ENCODE measurements at places on chromosomes 7 and 10.

GRCh38 chr7:87206361-87206760, 13.2 kb downstream of the TMEM243 start:
- DNase-seq = no peak

GRCh38 chr7:49635800-49636199, 137.6 kb upstream of the VWC2 start:
- no peak for DNase-seq

DNA sequence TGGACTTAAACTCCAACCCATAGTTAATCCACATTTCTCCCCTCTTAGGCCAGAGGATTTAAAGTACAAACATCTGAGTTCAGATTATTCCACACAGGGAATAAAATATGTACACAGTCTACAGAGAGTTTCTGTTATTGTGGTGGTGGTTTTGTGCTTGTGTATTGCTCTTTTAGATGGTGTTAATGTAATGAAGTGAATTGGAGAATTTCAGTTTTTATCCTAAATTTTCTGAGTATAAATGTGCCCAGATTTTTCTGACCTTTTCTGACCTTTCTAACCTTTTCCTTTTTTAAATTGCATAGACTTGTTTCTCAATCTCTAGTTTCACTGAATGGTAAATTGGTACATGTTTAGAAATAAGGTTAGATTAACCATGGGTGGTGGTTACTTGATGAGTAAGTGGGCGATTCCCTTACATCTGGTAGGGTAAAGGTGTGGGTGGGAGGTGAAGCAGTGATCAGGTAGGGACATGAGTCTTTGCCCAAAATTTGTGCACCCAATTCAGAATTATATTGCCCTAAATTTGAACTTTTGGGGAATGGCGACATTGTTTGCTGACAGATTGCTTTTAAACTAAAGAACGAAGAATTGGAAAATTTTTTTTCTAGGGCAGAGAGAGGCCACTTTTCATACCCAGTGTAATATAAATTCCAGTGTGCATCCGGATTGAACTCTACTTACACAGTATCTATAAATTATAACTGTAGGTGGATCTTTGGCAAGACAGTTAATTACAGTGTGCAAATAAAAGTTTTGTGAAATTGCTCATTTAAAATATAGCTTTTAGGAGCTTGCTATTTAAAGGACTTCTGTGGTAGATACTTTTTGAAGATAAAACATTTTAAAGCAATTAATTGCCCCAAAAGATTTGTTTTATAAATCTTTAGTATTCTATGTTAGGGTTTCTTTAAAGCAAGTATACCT, 62.2 kb downstream of the ST7 start:
- DNase-seq = no peak

DNA sequence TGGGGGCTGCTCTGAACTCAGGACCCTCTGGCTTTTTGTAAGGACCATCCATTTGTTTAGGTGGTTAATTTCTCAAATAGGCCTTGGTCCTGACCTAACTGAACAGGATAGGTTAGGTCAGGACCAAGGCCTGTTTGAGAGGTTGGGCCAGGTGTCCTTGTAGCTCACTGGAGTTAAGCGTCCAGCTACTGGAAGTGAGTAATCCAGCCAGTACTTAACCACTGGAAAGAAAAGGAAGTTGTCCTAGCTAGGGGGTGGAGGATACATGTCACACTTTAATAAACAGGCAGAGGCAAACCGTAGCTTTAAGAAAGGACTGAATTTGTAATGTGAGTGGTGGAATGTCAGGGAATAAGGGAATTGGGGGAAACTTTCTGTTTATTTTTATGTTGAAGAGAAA, 96.0 kb downstream of the GPR85 start:
- DNase-seq = no peak

GRCh38 chr10:132685101-132685891, 100.7 kb downstream of the NKX6-2 start:
- no peak for DNase-seq

GRCh38 chr7:111741811-111742240, 179.5 kb upstream of the IMMP2L start:
- no peak for DNase-seq

DNA sequence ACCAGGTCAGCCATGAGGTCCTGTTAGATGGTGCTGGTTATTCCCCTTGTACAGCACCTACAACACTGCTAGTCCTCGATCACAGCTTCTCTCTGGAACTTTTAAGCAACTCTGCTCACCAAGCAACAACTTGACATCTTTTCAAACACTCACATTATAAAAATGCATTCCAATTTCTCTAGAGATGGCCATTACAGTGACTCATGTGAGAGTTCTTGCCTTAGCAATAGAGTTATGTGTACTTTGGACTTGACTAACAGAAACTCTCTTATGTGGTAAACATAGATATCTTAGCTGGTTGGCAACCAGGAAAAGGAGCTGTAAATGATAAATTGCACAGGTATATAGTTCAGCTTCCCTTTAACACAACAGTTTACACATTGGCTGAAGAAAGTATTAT, 122.2 kb downstream of the PDE1C start:
- DNase-seq = no peak

DNA sequence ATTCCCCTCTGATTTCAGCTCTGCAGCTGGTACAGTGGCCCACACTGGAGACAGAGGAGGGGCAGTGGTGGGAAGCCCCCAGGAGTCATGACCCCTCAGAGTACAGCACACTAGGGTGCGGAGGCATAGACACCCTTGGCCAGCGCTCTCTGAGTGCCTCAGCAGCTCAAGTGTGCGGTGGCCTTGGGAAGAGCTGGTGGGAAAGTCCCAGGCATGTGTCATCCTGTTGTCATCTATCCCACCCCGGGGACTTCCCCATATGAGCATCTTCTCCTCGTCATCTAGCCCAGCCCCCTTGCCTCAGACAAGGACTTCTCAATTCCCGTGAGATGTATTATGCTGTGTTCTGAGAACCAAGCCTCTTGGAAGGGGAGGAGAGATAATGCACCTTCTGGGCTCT, 15.6 kb upstream of the PPIF start:
- DNase-seq = no peak

DNA sequence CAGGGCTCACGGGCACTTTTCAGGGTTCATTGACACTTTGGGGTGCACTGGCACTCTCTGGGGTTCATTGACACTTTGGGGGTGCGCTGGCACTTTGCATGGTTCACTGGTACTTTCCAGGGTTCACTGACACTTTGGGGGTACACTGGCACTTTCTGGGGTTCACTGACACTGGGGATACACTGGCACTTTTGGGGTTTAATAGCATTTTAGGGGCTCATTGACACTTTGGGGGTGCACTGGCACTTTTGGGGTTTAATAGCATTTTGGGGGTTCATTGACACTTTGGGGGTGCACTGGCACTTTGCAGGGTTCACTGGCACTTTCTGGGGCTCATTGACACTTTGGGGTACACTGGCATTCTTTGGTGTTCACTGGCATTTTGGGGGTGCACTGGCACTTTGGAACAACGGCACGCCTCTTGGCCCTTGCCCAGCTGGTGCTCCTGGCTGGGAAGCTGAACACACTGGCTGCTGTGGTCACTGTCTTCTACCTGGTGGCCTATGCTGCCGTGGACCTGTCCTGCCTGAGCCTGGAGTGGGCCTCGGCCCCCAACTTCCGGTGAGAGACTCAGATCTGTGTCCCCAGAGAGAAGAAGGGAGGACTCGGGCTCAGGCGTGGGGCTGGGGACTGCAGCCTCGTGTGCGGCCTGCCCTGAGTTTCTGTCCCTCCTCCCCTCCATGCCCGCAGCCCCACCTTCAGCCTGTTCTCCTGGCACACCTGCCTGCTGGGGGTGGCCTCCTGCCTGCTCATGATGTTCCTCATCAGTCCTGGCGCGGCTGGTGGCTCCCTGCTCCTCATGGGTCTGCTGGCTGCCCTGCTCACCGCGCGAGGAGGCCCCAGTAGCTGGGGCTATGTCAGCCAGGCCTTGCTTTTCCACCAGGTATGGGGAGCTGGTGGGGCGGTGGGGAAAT, 6.2 kb upstream of the TRIP6 start:
- DNase-seq = no peak

- no peak for DNase-seq
Observed at GRCh38 chr10:6339891-6340290, 137.2 kb downstream of the PFKFB3 start.

DNA sequence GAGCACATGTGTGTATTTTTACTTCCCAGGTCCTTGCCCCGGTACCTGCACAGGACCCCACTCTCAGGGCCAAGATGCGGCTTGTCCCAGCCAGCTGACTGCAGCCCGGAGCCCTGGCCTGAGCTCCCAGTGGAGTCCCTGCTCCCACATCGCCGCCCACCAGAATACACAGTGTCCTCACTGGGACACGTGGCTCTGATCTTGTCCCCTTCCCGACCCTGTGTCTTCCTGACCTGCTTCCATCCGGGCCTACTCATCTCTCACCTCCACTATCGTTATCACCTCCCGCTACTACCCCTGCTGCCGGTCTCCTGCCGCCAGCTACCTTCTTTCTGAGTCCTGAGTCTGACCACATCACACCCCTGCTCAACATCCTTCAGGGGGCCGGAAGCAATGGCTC, 146.3 kb upstream of the CHST15 start:
- DNase-seq = no peak

- DNase-seq = no peak
Observed at GRCh38 chr10:120007261-120007660, 114.7 kb downstream of the SEC23IP start.

GRCh38 chr10:124482236-124482800, 20.7 kb downstream of the LHPP start:
- DNase-seq = no peak

GRCh38 chr10:84727398-84727797, 399.0 kb downstream of the CCSER2 start:
- DNase-seq = no peak

- DNase-seq = no peak
Observed at GRCh38 chr7:47782022-47782421, 166.2 kb downstream of the PKD1L1 start.

DNA sequence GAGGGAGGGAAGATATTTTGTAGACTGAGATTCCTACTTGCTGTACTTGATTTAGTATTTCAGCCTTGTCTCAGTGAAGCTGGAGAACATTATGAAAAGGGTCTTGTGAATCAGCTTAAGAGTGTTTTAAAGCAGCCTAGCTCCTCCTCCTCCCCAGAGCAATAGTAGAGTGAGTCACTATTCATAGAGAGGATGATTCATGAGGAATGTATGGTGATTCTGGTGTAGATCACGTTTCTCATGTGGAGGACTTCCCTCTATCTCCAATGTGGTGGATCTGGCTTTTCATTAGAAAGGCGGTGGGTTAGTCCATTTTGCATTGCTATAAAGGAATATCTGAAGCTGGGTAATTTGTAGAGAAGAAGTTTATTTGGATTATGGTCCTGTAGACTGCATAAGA, 340.1 kb upstream of the CHRM2 start:
- DNase-seq = no peak

GRCh38 chr10:132533571-132534260, 3.9 kb upstream of the INPP5A start:
- DNase-seq = no peak

DNA sequence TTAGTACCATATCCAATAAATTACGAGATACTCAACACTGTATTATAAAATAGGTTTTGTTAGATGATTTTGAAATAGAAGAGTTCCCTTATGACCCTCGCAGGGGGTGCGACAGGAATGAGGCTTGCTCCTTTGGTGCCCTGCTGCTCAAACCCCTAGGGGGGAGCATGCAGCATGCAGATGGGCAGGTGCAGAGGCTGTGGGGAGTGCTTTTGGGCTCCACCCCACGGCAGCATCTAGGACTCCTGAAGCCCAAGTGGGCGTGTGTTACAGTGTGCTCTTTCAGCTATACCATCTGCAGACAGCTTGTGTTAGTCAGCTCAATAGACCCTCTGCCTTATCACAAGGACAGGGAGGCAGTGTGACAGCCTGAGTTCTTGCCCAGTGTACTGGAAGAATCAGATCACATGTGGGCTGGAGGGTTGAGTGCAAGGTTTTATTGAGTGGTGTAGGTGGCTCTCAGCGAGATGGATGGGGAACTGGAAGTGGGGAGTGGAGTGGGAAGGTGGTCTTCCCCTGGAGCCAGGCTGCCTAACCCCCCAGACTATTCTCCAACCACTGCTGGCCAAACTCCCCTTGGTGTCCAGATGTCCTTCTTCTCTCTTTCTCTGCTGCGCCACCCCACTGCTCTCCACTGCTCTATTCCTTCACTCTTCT, 3.1 kb upstream of the MRC1 start:
- DNase-seq = no peak

DNA sequence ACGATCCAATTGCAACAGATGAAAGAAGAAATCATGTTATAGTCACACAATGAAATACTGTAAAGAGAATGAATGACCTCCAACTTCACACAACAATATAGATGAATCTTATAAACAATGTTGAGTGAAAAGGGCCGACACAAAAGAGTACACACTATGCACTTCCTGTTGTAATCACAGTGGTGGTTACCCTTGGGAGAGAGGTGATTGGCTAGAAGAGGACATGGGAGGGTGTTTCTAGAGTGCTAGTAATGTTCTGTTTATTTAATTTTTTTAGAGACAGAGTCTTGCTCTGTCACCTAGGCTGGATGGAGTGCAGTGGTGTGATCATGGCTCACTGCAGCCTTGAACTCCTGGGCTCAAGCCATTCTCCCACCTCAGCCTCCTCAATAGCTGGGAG, 82.5 kb downstream of the NDUFB2 start:
- DNase-seq = no peak

GRCh38 chr10:13989616-13990015, 341.1 kb downstream of the FRMD4A start:
- DNase-seq = no peak

Data from liver (tissue), 10 donors.